GM23338 (cell line): ENCODE measurements at places on chromosomes 3 and 15.
A peak's percentile ranks its signal among the peaks of the same experiment; 100 is the strongest.

DNA sequence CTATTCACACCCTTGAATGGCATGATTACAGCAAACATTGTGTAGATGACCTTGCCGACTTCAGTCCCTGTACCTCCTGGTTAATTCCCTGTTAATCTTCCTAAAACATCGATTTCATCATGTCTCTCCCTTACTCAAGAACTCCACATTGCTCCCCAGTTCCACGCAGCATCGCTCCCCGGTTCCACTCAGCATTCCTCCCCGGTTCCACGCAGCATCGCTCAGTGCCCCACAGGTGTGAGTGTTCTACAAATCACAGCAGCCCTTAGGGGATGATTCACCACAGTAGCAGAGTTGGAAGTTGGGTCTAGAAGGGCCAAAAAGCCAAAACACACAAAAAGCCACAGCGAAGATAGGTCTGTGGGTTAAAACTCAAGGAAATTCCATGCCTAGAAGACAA is 8.6 kb upstream of the TNK2 start:
- DNase-seq = no peak

DNA sequence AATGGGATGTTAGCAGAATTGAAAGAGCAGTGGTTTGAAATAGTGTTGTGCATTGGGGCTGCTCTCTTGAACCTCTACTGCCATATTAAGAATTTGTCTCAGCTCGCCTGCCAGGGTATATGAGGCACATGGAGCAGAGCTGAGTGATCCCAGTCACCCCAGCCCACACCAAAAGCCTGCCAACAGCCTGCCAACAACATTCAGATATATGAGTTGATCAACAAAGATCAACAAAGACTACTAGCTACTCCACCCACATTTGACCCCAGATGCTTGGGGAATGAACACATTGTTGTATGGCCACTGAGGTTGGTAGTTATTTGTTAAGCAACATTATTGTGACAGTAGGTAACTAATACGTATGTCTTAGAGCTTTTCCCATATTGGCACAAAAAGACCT is 570.9 kb upstream of the IL12A start:
- no peak for DNase-seq

GRCh38 chr15:45084163-45084562 is 29.8 kb downstream of the DUOX2 start:
- DNase-seq = no peak

- no peak for DNase-seq
These were observed 55.4 kb upstream of the PIAS1 start for GRCh38 chr15:67998599-67999133.

GRCh38 chr3:49295489-49296058 is 18.5 kb upstream of the C3orf62 start:
- DNase-seq = peak; percentile 60

GRCh38 chr15:78969687-78970349 is 25.0 kb upstream of the CTSH start:
- no peak for DNase-seq

DNA sequence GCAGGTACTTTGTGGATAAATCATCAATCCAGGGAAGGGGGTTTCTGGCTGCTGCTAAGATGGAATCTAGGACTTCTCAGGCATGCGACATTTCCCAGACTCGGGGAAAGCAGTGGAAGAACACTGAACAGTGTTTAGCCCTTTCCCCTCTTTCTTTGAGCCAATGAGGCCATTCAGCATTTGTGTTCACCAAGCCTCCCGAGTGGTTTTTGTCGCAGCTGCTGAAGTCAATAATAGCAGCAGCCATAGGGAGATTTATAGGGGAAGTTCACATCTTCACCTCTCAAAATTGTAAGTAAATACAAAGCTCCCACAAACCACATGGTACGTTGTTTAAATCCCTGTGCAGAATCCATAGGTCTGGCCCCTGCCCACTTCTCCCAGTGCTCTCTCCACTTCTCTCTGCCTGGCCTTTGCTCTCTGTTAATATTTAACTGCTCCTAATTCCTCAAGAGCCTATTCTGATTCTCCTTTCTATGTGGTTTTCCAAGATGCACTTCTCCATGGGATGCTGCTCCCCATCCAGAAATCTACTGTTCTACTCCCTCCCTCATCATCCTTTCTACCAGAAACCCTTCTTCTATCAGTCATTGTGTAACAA is 230.7 kb downstream of the SHQ1 start:
- no peak for DNase-seq

DNA sequence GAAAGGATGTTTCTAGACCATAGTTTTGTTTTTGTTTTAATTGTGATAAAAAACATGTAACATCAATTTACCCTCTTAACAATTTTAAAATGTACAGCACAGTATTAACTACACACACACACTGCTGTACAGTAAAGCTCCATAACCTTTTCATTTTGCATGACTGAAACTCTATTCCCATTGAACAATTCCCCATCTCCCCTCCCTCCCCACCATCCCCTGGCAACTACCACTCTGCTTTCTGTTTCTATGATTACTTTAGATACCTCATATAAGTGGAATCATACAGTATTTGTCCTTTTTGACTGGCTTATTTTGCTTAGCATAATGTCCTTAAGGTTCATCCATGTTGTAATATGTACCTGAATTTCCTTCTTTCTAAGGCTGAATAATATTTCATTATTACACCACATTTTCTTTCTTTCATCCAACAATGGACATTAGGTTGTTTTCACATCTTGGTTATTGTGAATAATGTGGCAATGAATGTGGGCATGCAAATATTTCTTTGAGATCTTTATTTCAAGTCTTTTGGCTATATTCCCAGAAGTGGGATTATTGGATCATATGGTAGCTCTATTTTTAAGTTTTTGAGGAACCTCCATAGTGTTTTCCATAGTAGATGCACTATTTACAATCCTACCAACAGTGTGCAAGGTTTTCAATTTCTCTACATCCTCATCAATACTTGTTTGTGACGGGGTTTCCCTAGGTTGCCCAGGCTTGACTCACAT is 10.7 kb downstream of the CHST14 start:
- DNase-seq = no peak

DNA sequence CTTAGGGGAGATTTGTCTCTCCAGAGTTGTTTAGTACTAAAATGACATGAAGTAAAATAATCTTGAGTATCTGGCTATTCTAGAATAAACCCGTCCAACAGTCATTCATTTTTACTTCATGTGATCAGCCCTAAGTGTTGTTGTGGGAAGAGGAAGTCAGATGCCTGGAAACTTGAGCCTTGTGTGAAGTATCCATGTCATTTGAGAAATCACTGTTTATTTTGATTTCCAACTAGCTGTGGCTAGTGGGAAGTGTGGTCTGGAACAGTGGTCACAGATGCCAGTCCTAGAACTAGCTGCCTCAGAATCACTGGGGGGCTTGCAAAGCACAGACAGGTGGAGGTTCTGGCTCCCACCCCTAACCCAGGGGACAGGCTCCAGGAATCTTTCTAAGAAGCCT is 77.7 kb upstream of the LIMD1 start:
- no peak for DNase-seq

DNA sequence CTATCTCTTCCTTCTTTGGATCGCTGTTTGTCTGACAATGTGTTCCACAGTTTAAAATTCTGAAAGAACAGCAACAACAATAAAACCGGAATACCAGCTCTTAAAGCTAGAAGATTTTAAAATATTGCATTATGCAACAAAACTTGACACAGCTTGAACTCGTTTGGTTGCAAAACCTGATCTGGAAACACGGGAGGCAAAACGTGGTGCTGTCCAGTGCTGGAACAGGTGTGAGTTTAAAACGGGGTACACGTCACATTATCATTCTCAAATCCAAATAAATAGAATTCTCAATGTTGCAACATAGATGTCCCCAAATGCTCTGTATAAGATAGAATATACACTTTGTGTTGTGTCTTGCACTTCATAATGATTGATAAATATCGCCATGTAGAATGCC is 110.9 kb upstream of the LYSMD4 start:
- no peak for DNase-seq

GRCh38 chr15:72193836-72194396 is 3.7 kb downstream of the GRAMD2A start:
- peak; percentile 25 for DNase-seq

DNA sequence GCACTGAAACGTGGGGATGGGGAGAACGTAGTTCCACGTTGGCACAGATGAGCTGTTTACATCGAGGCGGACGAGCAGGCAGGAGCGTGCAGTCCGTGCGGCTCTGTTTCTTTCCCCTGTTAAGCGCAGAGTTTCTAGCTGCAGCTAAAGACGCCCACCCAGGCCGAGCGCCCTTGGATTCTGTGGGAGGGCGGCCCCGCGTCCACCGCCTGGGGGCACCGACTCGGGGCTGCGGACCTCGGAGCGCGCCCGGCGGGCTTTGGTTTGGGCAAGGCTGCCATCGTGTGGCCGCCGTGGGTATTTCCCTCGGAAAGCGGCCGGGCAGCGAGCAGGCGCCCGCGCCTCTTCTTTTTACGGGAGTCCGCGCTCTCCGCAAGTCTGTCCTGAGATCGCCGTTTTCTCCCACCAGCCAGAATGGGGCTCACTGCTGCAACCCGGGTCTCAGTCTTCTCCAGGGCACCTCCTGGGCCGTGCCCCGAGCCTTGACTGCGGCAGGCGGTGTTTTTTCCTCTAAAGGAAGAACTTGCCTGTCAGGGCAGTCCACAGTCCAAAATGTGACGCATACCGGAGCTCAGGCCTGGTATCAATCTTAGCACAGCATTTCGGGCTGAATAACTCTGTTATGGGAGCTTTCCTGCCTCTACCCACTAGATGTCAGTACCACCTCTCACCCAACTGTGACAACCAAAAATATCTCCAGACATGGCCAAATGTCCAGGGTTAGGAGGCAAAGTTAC is 219.9 kb upstream of the IGF1R start:
- peak; percentile 81 for DNase-seq

- no peak for DNase-seq
These were observed 19.6 kb downstream of the SLCO3A1 start for GRCh38 chr15:91873138-91873536.

DNA sequence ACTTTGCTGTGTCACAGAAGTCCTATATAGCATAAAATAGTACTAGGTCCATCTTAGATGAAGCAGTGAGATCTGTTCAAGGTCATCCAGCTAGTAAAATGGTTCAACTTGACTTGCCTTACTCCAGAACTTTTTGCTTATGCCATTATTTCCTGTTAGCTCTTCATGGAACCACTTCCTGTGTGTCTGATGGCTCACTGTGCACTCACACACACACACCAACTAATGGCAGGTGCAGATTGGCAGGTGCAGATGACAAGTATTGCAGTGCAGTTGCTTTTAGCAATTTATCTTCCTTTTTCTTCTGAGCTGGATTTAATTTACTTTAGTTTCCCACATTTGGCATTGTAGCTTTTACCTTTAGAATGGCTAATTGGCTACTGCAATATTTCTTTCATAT is 29.8 kb downstream of the GOLGA8S start:
- DNase-seq = no peak

- peak; percentile 76 for DNase-seq
These were observed 966 bp downstream of the MYO1E start for GRCh38 chr15:59371458-59372351.

DNA sequence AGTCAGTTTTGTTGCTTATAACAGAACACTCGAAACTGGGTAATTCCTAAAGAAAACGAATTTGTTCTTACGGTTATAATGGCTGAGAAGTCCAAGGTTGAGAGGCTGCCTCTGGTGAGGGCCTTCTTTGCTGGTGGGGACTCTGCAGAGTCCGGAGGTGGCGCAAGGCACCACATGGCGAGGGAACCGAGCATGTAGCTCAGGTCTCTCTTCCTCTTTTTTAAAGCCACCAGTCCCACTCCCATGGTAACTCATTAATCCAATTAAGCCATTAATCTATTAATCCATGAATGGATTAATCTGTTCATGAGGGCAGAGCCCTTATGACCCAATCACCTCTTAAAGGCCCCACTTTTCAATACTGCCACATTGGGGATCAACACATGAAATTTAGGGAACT is 50.0 kb downstream of the ROPN1B start:
- DNase-seq = no peak

DNA sequence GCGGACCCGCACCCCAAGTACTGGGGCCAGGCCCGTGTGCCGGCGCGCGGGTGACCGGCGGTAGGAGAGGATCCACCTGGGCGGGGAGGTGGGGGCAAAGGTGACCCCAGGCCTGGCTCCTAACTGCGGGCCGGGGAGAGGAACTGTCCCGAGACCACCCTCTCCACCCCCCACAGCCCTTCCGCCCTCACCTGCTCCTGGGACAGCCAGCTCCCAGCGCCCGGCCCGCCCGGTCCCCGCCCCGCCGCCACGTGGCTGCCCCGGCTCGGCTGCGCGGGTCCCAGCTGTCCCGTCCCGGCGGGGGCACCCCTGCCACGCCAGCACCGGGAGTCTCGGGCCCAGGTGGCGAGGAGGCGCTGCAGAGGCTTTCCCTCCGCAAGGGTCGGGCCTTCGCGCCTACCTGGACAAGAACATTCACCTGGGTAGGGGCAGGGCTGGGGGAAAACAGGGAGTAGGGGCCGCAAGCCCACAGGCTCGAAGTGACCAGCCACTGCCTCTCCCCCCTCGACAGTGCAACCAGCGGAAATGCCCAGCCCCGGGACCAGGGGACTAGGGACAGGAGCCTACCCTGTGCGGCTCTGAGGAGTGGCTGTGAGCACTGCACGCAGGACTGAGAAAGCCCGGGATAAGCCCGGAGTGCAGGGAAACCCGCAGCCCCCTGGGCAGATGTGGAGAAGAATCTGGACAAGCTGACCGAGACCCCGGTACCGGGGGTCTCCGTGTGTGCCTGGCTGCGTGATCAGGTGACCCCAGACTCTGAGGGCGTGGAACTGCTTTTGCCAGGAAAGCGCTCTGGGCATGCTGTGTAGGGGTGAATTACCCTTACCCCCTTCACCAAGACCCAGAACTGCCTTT is at the start of gene SLC12A8:
TSS of gene SLC12A8 (minus strand) at position 240 of the 855 bp plus-strand sequence. CDS start 1,399 bp downstream, outside the sequence.
- DNase-seq = peak; percentile 49

- DNase-seq = no peak
These were observed 133.5 kb upstream of the ZPLD1 start for GRCh38 chr3:102301155-102301880.

GRCh38 chr3:15501126-15501525 is 20.4 kb downstream of the COLQ start:
- no peak for DNase-seq

- DNase-seq = no peak
These were observed 15.9 kb downstream of the SEMA3G start for GRCh38 chr3:52429031-52429430.

- DNase-seq = no peak
These were observed 741.2 kb downstream of the NR2F2 start for GRCh38 chr15:97071668-97072067.

GRCh38 chr15:66707310-66708082 is 5.5 kb downstream of the SMAD6 start:
- peak; percentile 88 for DNase-seq

GRCh38 chr3:3027976-3028567 is 82.1 kb downstream of the IL5RA start:
- no peak for DNase-seq

DNA sequence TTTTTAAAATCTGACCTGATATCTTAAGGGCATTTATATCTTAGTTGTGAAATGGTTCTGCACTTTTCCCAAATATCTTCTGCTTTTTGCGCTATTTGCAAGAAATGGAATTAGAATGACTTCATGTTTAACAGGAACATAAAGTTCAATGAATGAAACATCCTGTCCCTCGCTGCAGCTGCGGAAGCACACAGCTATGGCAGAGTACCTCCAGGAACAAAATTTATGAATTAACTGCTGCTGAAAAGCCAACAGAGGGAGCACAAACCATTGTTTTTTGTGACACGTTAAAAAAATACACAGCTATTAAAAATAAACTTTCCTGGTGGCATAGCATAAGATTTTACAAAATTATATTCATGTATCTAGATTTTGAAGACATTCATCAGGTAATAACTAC is 404.4 kb upstream of the MDFIC2 start:
- no peak for DNase-seq

- no peak for DNase-seq
These were observed 14.2 kb downstream of the DENND4A start for GRCh38 chr15:65777843-65778242.
